Activated CD4-positive, alpha-beta T cell treated with anti-CD3 and anti-CD28 coated beads, Interleukin-2, amount 10 ng/mL, durations not matched to agents 7 days and 5 days (primary cell): ENCODE measurements at places on chromosomes 7 and 10.

- DNase-seq, result no peak
Observed at GRCh38 chr7:28411876-28412662, at the start of gene CREB5. TSS of gene CREB5 (plus strand) at chr7:28412518. CDS start at chr7:28412915, 397 bp downstream.

DNA sequence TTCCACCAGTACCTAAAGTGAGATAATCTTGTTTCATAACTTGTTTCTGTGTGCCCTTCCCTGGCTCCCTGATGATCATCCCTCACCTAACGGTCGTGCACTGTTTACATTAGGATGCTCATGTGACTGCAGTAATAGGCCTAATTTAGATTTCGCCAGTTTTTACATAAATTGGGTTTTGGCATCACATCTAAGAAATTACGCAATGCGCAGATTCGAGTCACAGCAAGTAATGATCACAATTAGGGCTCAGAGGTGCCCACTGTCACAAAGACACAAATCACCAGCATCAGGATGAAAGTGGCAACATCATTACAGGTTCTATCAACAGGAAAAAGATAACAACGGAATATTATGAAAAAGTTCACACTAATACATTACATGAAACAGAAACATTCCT, 94.7 kb downstream of the LARP4B start:
- DNase-seq, result no peak

- DNase-seq, result no peak
Observed at GRCh38 chr7:5636914-5637313, 144.5 kb downstream of the RNF216 start.

- DNase-seq, result no peak
Observed at GRCh38 chr7:13257661-13258060, 570.2 kb downstream of the ARL4A start.

- no peak for DNase-seq
Observed at GRCh38 chr10:101257084-101257483, 27.8 kb upstream of the LBX1 start.

DNA sequence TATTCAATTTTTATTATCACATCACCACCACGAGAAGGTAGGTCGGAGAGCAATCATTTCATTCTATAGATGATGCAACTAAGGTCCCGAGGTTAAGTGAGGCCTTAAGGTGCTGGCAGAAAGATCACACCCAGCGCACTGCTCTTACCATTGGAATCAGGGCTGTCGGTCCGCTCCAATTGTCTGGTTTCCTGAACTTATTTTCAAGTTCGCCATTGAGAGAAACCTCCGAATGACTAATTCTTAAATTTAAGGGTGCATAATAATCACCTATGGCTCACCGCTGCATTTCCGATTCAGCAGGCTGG, 625 bp upstream of the GSTO2 start:
- DNase-seq, result no peak

DNA sequence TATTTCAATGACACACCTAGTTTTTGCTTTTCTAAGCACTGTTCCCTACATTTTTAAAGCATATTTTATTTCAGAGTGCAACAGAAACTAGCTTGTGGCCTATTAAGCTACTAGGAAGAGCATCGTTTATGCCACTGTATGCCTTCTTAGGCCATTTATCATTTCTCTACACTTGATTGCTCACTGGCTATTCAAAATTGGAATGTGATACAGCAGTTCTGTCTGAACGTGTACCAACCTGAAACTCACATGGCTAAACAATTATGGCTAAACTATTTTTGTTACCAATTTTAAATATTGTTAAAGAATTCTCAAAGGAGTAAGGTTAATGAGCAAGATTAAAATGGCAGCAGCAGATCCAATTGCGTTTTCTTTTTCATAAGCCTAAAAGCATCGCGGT, 105.2 kb downstream of the GSAP start:
- no peak for DNase-seq

GRCh38 chr7:8212638-8213037, 49.3 kb downstream of the ICA1 start:
- DNase-seq, result no peak

DNA sequence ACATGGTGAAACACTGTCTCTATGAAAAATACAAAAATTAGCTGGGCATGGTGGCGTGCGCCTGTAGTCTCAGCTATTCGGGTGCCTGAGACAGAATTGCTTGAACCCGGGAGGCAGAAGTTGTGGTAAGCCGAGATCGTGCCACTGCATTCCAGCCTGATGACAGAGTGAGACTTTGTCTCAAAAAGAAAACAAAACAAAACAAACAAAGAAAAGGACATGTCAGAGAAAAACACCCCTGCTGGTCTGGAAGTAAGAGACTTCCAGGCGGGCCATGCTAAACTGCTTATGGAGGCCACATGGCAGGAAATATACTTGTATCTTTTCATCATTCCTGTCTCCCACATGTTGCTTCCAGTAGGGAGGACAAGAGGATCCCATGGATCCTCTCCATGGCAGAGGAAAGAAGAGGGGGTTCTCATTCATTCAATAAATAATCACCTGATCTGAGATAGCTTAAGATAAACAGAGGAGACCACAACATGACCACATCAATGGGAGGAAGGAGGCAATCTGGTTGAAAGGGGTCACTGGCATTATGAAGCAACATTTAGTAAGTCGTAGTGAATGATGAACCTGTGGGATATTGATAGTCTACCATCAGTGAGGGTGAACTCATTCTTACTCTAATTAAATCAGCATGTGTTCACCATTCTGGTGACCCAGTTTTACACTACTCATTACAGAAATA, 60.5 kb upstream of the ZNF138 start:
- DNase-seq, result no peak

- no peak for DNase-seq
Observed at GRCh38 chr7:916291-916941, 38.1 kb downstream of the ADAP1 start.

GRCh38 chr10:92181575-92181974, 109.3 kb downstream of the CPEB3 start:
- DNase-seq, result no peak

DNA sequence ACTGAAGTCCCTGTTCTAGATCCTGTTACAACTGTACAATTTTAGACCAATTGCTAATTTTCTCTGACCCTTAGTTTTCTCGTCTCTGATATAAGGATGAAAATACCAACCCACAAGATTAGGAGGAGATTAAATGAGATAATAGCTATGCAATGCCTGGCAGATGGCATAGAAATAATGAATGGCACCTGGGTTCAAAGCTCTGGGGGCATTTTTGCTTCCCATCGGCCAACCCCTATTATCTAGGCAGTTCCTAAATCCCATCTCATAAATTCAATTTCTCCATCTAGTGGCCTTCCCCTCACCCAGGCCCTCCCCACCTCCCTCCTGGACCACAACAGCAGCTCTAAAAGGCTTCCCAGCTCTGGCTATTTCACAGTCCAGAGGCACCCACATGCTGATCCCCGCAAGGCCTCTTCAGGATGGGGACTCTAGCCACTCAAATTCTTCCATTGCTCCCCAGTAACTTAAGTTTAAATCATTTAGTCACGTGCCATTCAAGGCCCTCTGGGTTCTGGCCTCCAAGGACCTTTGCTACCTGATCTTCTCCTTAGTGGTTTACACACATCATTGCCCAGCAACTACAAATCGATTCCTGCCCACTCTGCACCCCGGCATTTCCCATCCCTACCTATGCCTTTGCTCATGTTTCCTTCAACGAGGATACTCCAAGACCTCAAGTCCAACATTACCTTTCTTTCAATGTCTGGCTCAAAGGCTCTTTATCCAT, 202.4 kb upstream of the KLF14 start:
- DNase-seq, result no peak

DNA sequence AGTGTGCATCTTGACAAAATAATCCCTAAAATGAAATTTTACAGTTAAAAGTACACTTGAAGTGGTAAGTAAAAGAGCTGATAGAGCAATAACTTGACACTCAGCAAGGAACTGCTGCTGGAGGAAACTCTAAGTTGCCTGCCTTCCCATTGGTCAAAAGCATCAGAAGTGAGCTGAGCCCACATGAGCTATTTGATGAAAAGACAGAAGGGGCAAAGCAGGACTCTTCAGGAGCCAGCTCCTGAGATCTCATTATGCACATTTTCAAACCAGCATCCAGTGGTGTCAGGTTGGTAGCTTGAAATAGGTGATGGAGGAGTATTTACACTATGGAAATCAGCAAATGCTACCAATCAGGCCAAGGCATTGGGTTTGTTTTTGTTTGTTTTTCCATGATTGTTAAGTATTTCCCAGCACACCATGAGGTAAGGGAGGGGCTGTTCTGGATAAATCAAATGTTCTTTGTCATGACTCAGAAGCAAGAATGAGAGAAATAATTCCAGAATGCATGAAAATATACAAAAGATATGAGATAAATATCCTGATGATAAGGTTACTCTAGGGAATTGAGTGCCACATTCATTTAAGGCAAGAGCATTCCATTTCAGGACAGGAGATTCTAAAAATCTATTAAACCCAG, 316.6 kb downstream of the SNX13 start:
- DNase-seq, result no peak

GRCh38 chr10:125911990-125912389, 15.6 kb downstream of the FANK1 start:
- DNase-seq, result no peak

DNA sequence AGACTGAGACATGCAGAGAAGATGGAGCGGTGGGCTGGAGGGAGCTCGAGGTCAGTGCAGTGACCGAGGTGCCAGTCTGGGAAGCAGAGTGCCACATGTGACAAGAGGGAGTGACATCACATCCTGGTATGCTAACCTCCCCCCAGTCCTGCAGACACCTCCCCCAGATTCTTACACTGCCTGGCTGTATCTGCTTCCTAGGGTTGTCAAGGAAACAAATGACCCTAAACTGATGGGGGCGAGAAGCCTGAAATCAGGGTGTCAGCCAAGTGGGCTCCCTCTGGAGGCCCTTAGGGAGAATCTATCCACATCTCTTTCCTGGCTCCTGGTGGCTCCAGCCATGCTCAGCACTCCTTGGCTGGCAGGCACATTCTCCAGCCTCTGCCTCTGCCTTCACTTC, 316.1 kb upstream of the ZMIZ1 start:
- no peak for DNase-seq

- DNase-seq, result no peak
Observed at GRCh38 chr7:130144312-130145171, 60.7 kb downstream of the TMEM209 start.

DNA sequence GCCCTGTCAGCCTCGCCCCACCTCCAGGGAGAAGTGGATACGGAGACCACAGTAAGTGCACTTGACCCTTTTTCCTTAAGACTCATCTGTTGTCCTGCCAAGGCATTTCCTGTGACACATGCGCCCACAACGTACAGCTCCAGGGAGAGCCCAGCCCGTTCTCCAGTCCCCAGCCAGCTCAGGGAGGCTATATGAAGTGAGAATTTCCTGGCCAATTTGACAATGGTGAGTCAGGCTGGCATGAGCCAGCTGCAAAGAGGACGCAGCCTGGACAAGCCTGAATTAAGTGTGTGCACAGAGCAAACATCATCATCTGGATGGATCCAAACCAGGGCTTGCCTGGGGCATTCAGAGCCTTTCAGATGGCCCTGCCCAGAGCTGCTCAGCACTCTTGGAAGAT, 244.8 kb downstream of the KCNMA1 start:
- DNase-seq, result no peak

DNA sequence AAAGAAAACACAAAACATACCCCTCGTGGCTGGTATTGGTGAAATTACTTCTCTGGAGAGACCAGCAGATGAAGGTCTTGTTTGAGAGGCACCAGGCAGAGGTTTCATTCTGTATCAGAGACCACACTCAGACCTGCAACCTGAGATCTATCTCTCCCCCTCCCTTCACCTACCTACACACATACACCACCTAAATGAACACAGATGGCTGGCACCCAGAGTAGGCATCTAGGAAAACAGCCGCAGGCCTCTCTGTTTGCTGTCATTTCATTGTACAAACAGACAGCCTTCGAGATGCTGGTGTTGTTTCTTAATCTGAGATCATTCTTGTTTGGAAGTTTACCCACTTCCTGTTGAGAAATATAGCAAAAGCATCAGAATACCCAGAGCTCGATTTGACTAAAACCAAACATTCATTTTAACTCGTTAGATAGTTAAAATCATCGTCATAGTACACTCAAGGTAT, 173.9 kb upstream of the SLC25A13 start:
- peak; percentile 19 for DNase-seq

GRCh38 chr10:97713339-97713825, at the start of gene MARVELD1:
TSS of gene MARVELD1 (plus strand) at chr10:97713730. CDS start at chr10:97713877, 147 bp downstream.
- no peak for DNase-seq

- DNase-seq, result no peak
Observed at GRCh38 chr10:133100706-133101415, 13.1 kb downstream of the ADGRA1 start.

DNA sequence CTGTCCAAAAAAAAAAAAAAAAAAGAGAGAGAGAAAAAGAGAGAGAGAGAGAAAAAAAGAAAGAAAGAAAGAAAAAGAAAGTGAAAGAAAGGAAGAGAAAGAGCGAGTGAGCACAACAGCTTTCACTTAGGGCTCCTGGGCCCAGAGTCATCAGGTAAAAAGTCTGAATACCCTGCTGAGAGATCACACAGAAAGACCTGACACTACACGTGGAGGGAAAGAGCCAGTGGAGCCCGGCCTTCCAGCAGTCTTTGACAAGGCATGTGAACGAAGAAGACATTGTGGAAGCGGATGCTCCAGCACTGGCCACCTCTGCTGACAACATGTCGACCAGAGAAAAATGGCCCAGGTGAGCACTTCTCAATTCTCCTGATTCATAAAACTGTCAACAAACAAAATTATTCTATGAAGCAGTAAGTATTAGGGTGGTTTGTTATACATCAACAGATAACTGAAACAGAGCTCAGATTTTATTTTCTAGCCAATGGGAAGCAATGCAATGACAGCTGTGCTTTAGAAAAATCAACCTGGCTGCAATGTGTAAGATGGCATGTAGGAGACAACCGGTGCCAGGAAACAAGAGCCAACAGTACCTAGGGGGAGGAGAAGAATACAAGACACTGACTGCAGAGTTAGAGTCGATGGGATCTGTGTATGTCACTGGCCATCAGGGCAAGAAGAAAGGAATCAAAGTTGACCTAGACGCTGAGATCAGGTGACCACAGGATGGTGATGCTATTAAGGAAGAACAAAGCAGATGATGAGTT, 4.4 kb downstream of the RNF216 start:
- DNase-seq, result peak; percentile 41

DNA sequence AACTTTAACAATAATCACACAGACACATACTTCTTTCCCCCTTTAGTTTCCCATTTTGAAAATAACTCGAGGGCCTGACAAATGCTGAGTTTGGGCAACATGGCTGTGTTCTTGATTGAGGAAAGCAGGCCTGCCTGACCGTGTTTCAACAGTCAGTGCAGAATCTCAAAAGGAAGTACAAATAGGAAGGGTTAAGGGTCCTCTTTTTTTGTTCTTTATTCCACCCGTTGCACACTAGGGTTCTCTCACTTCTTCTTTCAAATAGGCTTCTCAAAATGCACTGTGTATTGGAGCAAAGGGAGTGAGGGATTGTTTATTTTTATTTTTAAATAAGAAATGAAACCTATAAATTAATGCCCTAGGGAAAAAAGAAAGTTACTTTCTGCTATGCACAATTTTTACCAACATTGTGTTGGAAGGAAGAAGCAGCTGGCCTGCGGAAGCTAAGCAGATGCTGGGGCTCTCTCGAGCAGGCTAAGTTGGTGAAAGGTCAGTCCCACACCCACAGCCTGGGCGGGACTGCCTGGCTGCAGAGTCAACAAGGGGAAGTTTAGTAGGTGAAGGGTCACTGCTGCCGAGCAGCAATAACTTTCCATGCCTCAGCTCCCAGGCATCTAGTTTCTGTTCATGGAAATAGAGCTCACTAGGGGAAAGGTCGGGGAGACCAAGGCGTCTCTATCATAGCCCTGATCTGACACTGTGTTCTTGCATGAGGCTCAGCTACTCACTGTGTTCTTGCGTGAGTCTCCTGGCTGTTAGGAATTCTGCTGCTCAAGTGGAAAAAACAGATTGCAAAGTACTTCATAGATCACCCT, 12.2 kb upstream of the PDK4 start:
- DNase-seq, result no peak
